ENCODE measurements at places on chromosomes 11 and 22. TPM values are rescaled to one million over a fixed set of nuclear protein-coding genes. Genes with fewer than 3 reads are reported as not detected.

SYT12 gene
- total RNA-seq, result 0.09 TPM

POU2AF3 gene
- not detected for total RNA-seq

SRPRA gene
- total RNA-seq, result 85.5 TPM

TXNRD2 gene
- total RNA-seq, result 129 TPM

RHOG gene
- 19.2 TPM for total RNA-seq

TLCD5 gene
- total RNA-seq, result 8.5 TPM

MMP12 gene
- not detected for total RNA-seq

KRTAP5-8 gene
- total RNA-seq, result not detected

MMP13 gene
- total RNA-seq, result not detected

POLD4 gene
- 41.8 TPM for total RNA-seq
